M059J (cell line): ENCODE measurements at places on chromosomes 5 and 9.

DNA sequence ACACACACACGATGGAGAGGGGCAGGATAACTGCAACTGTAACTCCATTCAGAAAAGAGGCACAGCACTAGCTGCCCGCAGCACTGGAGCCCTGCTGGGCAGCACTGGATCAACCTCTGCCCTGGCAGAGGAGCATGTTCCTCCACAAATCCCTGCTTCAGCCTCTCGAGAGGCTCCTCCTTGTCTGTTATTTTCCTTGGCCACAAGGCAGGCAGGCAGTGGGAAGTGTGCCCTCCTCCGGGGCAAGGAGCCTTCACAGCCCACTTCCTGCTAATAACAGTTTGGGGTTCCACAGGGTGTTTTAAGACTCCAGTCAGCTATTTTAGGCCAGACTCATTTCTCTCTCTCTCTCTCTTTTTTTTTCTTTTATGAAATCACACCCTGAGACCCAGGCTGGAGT, 11.8 kb downstream of the FXN start:
- DNase-seq = no peak

DNA sequence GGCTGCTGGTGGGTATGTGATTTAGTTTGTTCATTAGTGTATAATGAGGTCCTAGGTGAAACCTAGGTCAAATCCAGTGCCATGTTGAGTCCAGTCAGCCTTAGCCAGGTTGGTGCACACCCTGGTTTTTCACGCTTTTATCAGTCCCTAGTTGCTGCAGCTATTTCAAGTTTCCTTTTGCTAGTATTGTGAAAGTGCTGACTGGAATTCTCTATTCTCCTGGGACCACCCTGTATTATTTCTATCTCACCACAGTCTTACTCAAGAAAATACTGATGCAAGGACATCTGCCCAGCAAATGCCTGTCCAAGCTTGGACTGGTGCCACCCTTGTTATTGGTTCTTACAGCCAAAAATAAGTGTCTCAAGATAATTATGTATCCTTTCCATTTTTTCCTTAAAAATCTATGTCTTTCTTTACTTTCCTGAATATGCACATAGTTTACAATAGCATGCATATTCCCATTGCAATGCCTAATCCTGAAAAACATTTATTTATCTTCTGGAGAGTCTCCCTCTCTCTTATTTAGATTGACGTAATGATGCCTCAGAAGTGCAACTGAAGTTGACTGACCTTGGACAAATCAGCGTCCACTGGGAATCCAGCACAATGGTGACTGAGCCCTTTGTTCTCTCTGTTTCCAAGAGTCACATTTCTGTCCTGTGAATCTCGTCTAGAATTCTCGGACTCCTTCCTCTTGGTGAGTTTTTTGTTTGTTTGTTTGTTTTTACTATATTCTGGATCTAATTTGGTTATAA, 1075.0 kb downstream of the CDH9 start:
- peak; percentile 2 for DNase-seq

DNA sequence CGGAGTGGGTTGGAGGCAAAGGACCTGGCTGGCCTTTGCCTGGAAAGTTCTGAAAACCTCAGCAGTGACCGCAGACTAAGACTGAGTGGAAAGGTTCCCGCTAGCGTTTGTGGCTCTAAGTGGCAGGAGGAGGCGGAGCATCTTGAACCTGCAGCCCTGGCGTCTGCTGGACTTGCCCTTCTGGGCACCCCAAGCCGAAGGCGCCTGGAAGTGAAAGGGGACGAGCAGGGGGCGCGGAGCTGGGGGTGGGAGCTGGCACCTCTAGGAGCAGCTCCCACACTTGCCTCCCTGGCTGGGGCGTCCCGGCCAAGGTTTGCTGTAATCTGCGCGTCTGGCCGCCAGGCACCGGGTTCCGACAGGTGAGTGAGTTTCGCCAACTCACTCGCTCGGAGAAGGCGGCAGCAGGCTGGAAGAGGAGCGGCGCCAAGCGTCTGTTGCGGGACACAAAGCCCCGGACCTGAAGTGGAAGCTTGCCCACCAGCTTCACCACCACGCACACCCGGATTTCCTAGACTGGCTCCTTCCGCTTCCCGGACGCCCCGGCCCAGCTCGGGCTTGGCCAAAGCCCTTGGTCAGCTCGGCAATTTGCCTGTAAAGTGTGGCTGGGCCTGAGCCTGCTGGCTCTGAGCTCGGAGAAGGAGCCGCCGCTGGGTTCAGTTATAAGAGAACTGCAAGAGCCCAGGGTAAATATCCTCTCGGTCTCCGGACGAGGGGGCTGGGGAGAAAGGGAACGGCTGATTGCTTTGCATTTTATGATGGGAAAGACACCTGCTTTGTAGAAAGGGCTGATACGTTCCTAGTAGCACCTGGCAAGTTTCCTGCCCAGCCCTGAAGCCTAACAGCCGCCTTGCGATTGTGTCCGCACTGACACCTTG, at the start of gene GNA14:
Gene GNA14 (minus strand): TSS at position 89 of the 875 bp plus-strand sequence. CDS start 529 bp downstream, outside the sequence.
- DNase-seq = peak; percentile 30

- no peak for DNase-seq
Measured at GRCh38 chr5:154873791-154874331, 15.4 kb downstream of the CNOT8 start.

GRCh38 chr9:35790385-35791296, 750 bp upstream of the NPR2 start:
- peak; percentile 85 for DNase-seq

GRCh38 chr9:78314550-78314949, 17.6 kb downstream of the PSAT1 start:
- no peak for DNase-seq

GRCh38 chr5:166382031-166382430, 1909.4 kb upstream of the WWC1 start:
- no peak for DNase-seq

DNA sequence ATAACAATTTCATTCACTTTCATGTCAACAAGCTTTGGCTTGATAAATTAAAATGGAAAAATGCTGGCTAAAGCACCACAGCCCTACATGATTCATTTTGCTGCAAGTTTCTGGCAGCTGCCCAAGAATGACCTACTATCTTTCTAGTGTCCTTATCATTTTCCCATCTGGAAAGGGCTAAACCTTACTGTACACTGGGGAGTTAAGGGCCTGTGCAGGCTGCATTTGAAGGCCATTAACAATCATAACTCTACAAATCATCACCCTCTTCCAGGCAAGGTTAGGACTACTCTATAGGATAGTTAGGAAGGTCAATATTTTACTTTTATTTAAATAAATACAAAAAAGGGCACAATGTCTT, 579.7 kb upstream of the ZNF608 start:
- peak; percentile 94 for DNase-seq

DNA sequence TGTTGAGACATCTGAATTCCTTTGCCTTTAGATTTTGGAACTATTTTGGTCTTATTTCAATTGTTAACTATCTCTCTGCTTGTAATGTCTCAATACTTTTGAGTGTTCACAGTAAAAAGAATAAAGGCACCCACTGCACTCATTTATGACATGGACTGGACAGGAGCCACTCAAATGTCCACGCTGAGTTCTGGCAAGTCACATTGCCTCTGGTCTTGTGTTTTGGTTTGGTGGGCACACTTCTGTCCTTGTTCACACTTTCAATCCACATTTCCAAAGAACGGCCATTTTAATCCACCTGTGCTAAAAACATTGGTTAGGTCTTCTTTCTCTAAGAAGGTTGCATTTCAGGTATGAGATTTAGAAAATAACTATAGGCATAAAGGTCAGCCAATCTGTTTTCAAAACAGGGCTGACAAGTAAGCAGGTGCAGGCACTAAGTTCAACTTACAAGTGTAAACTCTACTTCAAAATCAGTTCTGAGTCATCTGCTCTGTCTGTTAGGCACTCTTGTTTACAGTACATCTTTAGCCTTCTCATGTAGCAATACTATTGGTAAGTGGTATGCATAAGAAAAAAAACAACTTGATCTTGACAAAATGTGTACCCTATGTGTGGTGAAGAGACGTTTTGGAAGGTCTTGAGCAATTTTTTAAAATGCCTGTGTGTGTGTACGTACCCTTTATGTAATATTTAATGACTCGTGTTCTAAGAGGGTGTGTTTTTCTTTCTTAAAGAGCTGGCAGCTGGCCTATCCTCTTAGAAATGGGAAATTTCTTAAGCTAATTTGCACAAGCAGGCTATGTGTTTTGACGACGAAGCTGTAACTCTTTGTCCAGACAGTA, 31.5 kb upstream of the ZFAND5 start:
- peak; percentile 63 for DNase-seq

DNA sequence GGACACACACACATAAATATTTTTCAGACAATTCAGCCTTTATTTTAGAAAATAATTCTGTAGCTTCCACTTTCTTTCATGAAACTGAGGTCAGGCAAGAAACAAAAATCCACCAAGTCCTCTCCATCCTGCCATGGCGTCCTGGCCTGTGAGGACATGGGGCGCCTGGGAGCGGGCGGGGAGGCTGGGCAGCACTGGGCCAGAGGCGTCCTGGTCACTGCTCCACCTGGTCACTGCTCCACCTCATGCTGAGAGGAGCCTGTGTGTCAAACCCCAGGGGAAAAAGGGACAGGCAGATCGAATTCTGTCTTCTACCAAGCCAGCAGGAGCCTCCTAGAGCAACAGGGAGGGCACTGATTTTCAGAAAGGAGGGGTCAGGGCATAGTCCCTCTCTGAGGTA, 12.1 kb downstream of the MGAT1 start:
- DNase-seq = no peak

DNA sequence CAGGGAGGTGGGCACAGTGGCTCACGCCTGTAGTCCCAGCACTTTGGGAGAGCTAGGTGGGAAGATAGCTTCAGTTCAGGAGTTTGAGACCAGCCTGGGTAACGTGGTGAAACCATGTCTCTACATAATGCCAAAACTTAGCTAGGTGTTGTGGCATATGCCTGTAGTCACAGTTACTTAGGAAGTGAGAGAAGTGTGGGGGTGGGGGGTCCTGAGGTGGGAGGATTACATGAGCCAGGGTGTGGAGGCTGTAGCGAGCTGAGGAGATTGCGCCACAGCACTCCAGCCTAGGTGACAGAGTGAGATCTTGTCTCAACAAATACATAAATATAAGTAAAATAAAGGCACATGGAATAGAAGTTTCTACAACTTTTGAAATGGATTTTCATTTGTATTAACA, 23.1 kb downstream of the VCAN start:
- no peak for DNase-seq

DNA sequence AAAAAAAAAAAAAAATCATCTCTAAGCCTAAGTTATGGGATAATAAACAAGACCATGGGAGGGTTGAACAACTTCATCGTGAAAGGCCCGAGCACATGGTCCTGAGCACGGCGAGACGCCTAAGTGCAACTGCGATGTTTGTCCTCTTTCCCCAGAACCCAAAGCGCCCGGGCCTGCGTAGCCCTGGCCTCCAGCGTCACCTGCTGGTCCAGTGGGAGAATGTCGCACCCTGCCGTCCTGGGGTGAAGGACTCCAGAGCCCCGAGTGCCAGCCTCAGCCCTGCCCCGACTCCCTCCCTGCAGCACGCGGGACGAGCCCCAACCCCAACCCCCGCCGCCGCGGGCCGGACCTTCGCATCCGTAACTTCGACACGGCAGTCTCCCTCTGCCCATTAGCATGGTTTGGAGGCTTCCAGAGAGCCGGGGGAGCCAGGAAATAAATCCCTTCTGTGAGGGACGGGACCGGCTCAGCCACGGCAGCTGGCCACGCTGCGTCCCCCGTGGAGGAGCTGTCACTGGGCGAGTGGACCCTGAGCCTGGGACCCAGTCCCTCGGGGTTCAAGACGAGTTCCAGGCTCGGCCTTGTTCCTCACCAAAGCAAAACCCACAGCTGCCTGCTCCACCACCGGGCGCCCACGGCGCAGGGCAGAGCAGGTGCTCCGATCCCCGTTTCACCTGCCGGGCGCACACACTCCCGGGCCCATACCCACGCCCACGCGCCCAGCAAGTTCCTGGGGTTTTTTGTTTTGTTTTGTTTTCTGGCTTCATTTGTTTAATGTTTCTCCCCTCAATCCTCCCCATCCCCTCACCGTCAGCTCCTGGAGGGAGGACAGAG, 132.5 kb upstream of the HAND1 start:
- DNase-seq = peak; percentile 63

- peak; percentile 24 for DNase-seq
Measured at GRCh38 chr5:119795768-119796167, 166.4 kb downstream of the FAM170A start.

DNA sequence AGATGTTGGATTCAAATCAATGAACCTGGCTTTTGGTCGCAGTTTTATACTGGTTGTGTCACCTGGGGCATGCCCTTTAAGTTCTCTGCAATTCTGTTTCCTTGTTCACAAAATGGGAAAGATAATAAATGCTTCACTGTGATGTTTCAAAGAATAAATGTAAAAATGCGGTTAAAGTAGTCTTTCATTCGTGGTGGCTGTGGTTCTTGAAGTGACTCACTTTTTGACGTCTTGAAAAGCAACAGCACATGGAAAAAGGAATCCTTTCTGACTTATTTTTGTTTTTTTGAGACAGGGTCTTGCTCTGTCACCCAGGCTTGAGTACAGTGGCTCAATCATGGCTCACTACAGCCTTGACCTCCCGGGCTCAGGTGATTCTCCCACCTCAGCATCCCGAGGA, 88.4 kb upstream of the SLIT3 start:
- DNase-seq = peak; percentile 67

DNA sequence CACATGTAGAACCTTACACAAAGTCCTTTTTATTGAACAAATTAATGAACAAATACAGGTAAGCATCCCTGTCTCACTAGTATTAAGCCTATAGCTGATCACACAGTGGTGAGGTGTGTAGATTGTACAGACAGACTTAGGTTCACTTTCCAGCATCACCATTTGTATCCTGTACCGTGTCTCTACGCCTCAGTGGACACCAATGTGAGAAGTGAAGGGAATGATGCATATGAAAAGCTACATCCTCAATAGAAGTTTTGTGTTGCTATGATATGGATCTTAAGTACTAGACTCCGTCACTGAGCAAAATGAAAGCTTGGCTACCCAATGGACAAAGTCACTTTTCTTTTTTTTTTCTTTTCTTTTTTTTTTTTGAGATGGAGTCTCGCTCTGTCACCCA, 46.6 kb downstream of the UGCG start:
- DNase-seq = no peak

GRCh38 chr5:24347158-24347557, 297.6 kb downstream of the CDH10 start:
- peak; percentile 3 for DNase-seq

DNA sequence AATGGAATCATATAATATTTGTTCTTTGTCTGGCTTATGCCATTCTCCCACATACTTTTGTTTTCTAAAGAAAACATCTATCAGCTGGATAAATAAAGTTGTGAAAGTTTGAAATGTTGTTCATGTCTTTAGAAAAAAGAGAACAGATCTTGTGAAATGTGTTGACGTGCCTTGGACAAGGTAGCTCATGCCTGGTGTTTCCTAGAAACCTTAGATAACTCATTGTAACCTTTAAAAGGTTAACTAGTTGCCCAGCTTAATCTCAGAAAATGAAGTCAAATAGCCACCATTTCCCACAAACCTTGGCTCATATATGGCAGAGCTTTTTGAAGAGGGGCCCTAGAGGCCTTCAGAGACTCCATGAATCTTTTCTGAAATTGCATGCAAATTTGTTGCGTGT, 15.3 kb downstream of the CDO1 start:
- no peak for DNase-seq

DNA sequence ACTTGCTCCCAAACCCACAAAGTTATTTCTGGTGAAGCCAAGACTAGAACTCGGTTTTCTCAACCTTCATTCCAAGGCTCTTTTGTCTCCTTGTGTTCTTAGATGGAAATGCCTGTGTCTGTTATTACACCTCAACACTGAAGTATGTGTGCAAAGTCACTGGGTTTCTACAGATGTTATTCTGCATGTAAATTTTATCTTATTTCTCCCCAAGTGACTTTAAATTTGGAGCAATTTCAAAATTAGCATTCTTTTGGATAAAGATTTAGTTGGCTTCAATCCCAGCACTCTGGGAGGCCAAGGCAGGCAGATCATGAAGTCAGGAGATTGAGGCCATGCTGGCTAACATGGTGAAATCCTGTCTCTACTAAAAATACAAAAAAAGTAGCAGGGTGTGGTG, 104.4 kb upstream of the GNA14 start:
- DNase-seq = peak; percentile 80

GRCh38 chr9:134939080-134939733, 21.5 kb upstream of the FCN1 start:
- DNase-seq = no peak
